Stimulated activated naive CD4-positive, alpha-beta T cell treated with Interleukin-2 at 50 U/mL for 16 hours (primary cell): ENCODE measurements at places on chromosomes 5 and 9.

DNA sequence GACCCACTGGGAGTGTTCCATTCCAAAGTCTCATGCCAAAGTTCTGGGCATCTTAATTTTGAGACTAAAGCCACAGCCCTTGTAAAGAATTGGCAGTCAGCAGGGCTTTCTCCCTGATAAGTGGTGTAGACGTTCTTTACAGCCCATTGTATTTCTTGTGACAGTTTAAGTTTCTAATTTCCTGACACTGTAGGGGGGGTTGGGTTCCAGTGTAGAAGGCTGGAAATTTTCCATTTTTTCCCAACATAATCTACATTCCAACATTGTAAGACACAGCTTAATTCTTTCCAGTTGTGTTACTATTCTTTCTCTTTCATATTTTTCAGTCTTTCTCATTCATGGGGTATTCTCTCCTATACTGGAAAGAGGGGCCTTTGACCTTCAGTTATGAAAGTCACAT, 121.1 kb downstream of the FBXL7 start:
- DNase-seq, result no peak

- DNase-seq, result no peak
Observed at GRCh38 chr5:85173469-85173868, 788.8 kb upstream of the EDIL3 start.

DNA sequence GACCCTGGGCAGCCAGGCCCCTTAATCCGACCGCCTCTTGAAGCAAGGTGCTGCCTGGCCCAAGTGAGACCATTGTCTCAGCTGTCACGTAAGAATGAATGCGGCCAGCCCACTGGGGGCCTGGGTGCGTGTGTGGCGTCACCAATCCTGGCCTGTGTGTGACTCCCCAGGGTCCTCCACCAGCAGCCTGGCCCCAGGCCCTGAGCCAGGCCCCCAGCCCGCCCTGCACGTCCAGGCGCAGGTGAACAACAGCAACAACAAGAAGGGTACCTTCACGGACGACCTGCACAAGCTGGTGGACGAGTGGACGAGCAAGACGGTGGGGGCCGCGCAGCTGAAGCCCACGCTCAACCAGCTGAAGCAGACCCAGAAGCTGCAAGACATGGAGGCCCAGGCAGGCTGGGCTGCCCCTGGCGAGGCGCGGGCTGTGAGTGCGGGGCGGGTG, 124.2 kb downstream of the WNK2 start:
- DNase-seq, result no peak

- DNase-seq, result no peak
Observed at GRCh38 chr5:17678751-17679324, 44.6 kb downstream of the TAF11L14 start.
